Activated naive CD8-positive, alpha-beta T cell treated with anti-CD3 and anti-CD28 coated beads, Interleukin-2, amount 10 ng/mL, durations not matched to agents 7 days and 5 days (primary cell): ENCODE measurements at places on chromosomes 11 and 22. TPM values are rescaled to one million over a fixed set of nuclear protein-coding genes. Genes with fewer than 3 reads are reported as not detected.

The STK33 gene
- 2.2 TPM for total RNA-seq

The INS gene
- total RNA-seq, result not detected

The CCDC116 gene
- total RNA-seq, result 0.50 TPM

The SEZ6L gene
- total RNA-seq, result not detected

The CBLIF gene
- not detected for total RNA-seq

The OR5B21 gene
- 0.45 TPM for total RNA-seq

The FXYD6 gene
- total RNA-seq, result 0.31 TPM

DNA sequence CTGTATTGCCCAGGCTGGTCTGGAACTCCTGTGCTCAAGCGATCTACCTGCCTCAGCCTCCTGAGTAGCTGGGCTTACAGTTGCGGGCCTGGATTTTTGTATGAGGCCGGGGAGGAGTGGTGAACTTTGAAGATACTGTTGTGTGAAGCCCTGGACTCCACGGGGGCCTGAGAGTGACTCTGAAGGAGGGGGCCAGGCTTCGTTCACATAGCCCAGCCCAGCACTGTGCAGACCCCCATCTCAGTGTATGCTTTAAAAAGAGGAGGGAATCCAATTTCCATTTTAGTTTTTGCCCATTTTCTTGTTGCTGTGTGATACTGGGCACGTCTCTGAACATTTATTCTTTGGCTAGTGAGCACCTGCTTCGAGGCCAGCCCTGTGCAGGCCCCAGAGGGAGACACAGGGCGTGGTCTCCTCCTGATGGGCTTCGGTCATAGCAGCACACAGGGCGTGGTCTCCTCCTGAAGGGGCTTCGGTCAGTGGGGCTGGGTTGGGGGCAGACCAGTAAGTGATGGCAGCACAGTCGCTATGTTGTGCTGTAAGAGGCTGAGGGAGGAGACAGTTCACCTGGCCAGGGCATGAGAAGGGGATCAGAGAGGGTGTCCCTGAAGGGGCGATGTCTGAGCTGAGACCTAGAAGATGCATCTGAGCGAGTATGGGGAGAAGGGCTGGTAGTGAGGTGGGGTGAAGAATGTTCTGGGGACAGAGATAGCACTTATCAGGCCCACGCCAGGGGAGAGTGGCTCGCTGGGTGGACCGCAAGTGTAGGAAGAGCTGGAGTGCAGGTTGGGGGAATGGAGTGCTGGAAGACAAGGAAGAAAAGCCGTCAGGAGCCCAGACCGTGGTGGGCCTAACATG lies 14.0 kb downstream of the SAMM50 start:
- H3K4me3 ChIP-seq, result no peak overlapping the region
- H3K4me1 ChIP-seq, result peaks cover 7% of the 10 kb centered on the region

GRCh38 chr11:114000526-114000925 lies 25.6 kb downstream of the HTR3A start:
- H3K27me3 ChIP-seq, result peaks cover 23% of the 10 kb centered on the region
- H3K36me3 ChIP-seq, result no peaks in the 10 kb centered on the region
- no peak overlapping the region for H3K4me3 ChIP-seq
- peaks cover under 1% of the 10 kb centered on the region for H3K4me1 ChIP-seq
- H3K27ac ChIP-seq, result peak overlapping the region; percentile 36

- peak overlapping the region; percentile 63 for H3K27ac ChIP-seq
- H3K36me3 ChIP-seq, result peaks cover 17% of the 10 kb centered on the region
- H3K4me3 ChIP-seq, result no peak overlapping the region
- peaks cover 30% of the 10 kb centered on the region for H3K4me1 ChIP-seq
- H3K27me3 ChIP-seq, result no peaks in the 10 kb centered on the region
Observed at GRCh38 chr11:60917267-60917666, 3.3 kb downstream of the TMEM109 start.

GRCh38 chr11:21640491-21640890 lies 552.4 kb upstream of the ANO5 start:
- H3K36me3 ChIP-seq, result no peaks in the 10 kb centered on the region
- H3K4me3 ChIP-seq, result no peak overlapping the region
- no peak overlapping the region for H3K27ac ChIP-seq
- H3K4me1 ChIP-seq, result no peaks in the 10 kb centered on the region
- no peaks in the 10 kb centered on the region for H3K27me3 ChIP-seq
- no peak for DNase-seq

DNA sequence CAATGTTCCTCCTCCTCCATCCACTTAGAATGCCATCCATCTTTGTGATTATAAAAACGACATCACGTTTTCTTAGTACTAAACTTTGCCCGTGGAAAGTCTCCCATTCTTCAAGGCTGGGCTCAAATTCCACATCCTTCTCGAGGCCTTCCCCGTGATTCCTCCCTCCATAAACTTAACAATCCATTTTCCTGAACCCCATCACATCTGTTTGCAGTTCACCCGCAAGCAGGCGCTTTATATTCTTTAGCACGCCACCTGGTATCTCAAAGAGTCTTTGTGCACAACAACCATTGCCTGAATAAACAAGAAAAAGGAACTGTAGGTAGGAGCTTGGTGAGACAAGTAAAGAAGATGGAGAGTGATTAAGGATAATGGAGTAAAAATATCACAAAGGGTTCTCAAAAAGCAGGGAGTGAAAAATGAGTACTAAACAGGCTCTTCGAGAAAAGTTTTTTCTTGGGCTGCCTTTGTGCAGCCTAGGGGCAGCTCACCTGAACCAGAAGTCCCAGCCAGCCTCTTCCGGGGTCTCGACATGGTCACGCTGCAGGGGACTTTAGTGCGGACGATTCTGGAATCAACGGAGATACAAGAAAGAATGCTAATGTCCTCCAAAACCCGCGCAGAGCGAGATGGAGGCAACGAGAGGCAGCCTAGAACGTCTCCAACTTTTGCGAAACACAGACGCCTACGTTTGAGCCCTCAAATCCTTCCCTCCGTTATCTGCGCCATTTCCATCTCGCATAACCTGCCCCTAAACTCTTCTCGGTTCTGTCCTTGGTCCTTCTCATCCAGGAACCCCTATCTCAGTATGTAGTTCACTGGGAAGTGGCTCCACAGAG lies 585 bp downstream of the THYN1 start:
- no peaks in the 10 kb centered on the region for H3K27me3 ChIP-seq
- DNase-seq, result peak; percentile 53
- peaks cover 3% of the 10 kb centered on the region for H3K36me3 ChIP-seq
- peak overlapping the region; percentile 90 for H3K4me3 ChIP-seq

DNA sequence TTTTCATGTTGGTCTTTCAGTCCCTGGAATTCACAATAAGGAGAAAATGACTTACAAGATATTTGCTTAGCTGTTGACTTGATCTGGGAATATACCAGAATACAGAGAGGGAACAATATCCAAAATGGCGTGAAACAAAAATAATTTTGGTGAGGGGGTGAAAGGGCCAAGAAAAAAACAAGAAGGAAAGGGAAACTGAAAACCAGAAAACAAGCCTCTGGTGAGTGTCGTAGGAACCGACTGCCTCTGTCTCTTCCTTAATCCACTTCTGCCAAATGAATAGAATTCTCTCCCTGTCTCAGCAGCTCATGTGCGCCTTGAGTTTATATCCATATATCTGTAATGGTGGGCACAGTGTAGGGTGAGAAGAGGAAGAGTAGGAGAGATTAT lies 367.6 kb downstream of the ETS1 start:
- no peak overlapping the region for H3K4me3 ChIP-seq
- H3K4me1 ChIP-seq, result peaks cover 3% of the 10 kb centered on the region
- no peak for DNase-seq
- H3K27me3 ChIP-seq, result peaks cover 1% of the 10 kb centered on the region

DNA sequence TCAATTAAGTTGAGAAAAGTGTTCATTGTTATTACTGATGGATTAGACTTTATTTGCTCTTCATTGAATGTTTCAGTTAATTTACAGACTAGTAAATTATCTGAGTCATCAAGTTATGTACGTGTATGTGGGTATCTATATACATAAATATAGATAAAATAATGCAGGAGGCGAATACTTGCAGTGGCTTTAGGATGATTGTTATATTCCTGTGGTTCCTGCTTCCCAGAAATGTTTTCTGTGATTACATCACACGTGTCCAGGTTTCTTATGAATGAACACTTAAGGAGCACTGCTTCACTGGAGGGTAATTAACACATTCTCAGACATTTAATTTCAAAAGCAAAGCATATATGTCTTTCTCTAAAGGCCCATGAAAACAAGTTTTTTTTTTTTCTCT lies 28.4 kb downstream of the YAP1 start:
- H3K36me3 ChIP-seq, result no peaks in the 10 kb centered on the region
- H3K4me3 ChIP-seq, result no peak overlapping the region
- H3K27me3 ChIP-seq, result peaks cover 4% of the 10 kb centered on the region
- no peak for DNase-seq

DNA sequence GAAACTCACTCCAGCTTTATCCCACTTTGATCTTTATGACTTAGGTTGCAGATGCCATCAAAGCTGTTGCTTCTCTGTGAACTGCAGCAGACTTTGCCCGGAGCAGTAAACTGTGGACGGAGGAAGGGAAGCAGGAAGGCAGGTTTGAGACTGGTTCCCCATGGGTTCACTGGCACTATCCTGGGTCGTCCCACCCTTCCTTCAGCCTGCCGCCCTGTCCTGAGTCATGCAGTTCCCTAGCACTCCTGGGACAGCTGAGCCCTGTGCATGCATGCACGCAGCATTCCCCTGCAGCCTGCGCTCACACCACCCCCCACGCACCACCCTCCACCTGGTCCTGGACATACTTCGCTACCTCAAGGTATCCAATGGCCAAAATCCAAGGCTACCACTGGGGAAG lies 23.5 kb upstream of the P2RY2 start:
- no peaks in the 10 kb centered on the region for H3K36me3 ChIP-seq
- no peak overlapping the region for H3K4me3 ChIP-seq
- no peaks in the 10 kb centered on the region for H3K4me1 ChIP-seq
